ENCODE measurements at places on chromosomes 1 and 21. TPM values are rescaled to one million over a fixed set of nuclear protein-coding genes. Genes with fewer than 3 reads are reported as not detected.

The TDRD5 gene
- not detected for total RNA-seq

The SLC6A17 gene
- 0.79 TPM for total RNA-seq

The PEX14 gene
- 13.4 TPM for total RNA-seq

The LRRC71 gene
- total RNA-seq, result not detected

The SPRR3 gene
- total RNA-seq, result not detected

The ADORA1 gene
- total RNA-seq, result 0.65 TPM

The PDZK1 gene
- total RNA-seq, result 0.33 TPM

Measured in smooth muscle cell of the pulmonary artery (primary cell).